Activated naive CD8-positive, alpha-beta T cell treated with anti-CD3 and anti-CD28 coated beads, Interleukin-2, amount 50 U/mL, for 24 hours (primary cell): ENCODE measurements at places on chromosomes 4 and X.

- H3K4me1 ChIP-seq, result peaks cover 1% of the 10 kb centered on the region
- peaks cover 12% of the 10 kb centered on the region for H3K36me3 ChIP-seq
- no peak for DNase-seq
- peaks cover 5% of the 10 kb centered on the region for H3K27me3 ChIP-seq
- no peak overlapping the region for H3K4me3 ChIP-seq
Measured at GRCh38 chr4:87240341-87240740, 19.9 kb upstream of the KLHL8 start.

DNA sequence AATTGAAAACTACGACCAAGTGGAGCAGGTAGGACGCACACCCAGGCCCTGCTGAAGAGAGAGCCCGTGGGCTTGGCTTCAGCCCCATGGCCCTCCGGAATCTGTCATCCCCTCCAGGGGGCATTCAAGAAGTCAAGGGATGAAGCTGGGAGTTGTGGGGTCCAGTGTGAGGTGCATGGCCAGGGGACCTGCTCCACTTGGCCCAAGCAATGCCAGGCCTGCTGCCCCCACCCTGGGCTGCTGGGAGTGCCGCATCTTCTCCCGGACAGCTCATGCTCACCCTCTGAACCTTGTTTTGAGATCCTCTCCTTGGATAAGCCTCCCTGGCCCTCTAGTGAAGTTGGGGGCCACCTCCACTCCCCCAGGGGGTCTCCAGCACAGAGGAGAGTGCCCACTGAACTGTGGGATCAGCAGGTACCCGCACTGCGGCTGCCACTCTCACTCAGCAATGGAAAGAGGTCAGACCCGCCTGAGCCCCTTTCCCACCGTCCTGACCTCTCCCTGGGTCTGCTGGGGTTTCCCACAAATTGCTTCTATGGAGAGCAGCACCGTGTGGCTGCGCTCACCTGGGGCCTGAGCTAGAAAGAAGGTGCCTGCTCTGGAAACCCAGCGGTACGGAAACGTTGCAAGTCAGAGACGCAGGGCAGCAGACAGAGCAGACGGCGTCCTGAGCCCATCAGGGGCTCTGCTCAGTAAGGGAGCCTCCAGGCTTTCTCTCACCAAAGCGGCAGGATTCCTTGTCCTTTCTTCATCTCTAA is 5.0 kb upstream of the ABLIM2 start:
- DNase-seq, result no peak
- H3K4me1 ChIP-seq, result peaks cover 15% of the 10 kb centered on the region
- no peak overlapping the region for H3K4me3 ChIP-seq
- H3K36me3 ChIP-seq, result no peaks in the 10 kb centered on the region

- no peak for DNase-seq
- peaks cover 6% of the 10 kb centered on the region for H3K27me3 ChIP-seq
- H3K4me1 ChIP-seq, result peaks cover 29% of the 10 kb centered on the region
- no peaks in the 10 kb centered on the region for H3K36me3 ChIP-seq
- no peak overlapping the region for H3K27ac ChIP-seq
Measured at GRCh38 chr4:151035328-151035727, 20.2 kb upstream of the LRBA start.

DNA sequence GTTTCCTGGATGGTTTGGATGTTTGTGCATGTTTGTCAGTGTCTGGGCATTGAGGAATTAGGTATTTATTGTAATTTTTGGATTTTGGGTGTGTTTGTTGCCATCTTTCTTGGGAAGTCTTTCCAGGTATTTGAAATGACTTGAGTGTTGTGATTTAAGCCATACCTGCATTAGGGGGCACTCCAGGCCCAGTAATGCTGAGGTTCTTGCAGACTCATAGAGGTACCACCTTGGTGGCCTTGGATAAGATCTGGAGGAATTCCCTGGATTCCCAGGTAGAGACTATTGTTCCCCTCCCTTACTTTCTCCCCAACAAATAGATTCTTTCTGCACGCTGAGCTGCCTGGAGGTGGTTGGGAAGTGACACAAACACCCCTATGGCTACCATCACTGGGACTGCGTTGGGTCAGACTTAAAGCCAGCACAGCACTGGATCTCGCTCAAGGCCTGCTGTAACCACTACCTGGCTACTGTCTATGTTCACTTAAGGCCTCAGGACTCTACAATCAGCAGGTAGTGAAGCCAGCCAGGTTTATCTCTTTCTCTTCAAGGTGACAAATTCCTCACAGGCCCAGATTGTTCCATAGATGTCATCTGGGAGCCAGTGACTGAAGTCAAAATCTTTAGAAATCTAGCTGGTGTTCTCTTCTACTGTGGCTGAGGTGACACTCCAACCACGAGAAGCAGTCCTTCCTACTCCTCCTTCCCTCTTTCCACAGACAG is 643.6 kb downstream of the PDHA2 start:
- H3K4me1 ChIP-seq, result no peaks in the 10 kb centered on the region
- H3K27ac ChIP-seq, result no peak overlapping the region
- no peak for DNase-seq
- H3K27me3 ChIP-seq, result no peaks in the 10 kb centered on the region
- no peaks in the 10 kb centered on the region for H3K36me3 ChIP-seq

GRCh38 chrX:147832707-147833348 is 78.9 kb upstream of the FMR1 start:
- no peaks in the 10 kb centered on the region for H3K4me1 ChIP-seq
- H3K36me3 ChIP-seq, result no peaks in the 10 kb centered on the region
- no peak for DNase-seq

DNA sequence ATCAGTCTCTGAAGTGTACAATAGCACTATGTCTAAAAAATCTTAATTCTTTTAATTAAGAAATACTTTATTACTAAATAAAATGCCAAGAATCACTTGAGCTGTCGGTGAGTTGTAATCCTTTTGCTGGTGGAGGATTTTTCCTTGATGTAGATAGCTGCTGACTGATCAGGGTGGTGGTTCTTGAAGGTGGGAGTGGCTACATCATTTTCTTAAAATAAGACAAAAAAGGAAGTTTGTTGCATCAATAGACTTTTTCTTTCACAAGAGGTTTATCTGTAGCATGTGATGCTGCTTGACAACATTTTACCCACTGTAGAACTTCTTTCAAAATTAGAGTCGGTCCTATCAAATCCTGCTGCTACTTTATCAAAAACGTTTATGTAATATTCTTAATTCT is 68.8 kb upstream of the ZC4H2 start:
- peaks cover 1% of the 10 kb centered on the region for H3K4me1 ChIP-seq
- peaks cover 28% of the 10 kb centered on the region for H3K36me3 ChIP-seq
- no peaks in the 10 kb centered on the region for H3K27me3 ChIP-seq
- DNase-seq, result no peak
- no peak overlapping the region for H3K4me3 ChIP-seq
- no peak overlapping the region for H3K27ac ChIP-seq

DNA sequence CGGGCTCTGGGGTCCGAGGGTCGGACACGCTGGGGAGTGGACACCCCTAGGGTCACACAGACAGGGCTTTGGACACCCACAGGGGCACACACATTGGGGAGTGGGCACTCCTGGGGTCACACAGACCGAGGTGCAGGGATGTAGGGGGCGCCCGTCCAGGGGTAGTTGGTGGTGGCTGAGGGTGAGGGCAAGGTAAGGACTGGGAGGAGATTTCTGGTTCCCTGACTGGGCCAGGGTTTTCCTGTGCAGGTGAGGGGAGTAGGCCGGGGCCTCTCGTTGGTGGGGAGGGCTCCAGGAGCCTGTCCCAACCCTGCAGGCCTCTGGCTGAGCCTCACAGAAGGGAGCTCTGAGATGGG is 21.9 kb upstream of the WDR45 start:
- peak overlapping the region; percentile 88 for H3K27ac ChIP-seq
- H3K4me3 ChIP-seq, result peak overlapping the region; percentile 87
- no peaks in the 10 kb centered on the region for H3K27me3 ChIP-seq
- no peaks in the 10 kb centered on the region for H3K36me3 ChIP-seq

DNA sequence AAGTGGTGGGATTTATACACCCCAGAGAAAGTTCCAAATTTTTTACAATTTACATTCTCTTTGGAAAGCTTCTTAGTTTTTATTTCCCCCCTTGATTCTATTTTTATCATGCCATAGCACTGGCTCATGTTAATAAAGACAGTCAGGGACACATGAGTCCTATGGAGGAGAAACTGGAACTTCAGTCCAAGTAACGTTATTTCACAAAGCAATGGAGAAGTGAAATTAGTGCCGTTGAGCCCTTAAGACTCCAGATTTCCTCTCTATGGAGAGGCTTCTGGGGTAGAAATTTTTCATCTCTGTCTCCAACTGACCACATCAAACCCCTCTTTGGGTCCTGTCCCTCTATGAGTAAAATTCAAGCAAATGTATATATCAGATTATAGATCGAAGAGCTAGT is 12.8 kb upstream of the TASL start:
- no peak for DNase-seq
- H3K36me3 ChIP-seq, result no peaks in the 10 kb centered on the region
- no peak overlapping the region for H3K27ac ChIP-seq
- H3K4me1 ChIP-seq, result peaks cover 17% of the 10 kb centered on the region

GRCh38 chrX:137119049-137119448 is 85.3 kb upstream of the GPR101 start:
- H3K36me3 ChIP-seq, result no peaks in the 10 kb centered on the region
- no peaks in the 10 kb centered on the region for H3K27me3 ChIP-seq
- H3K4me1 ChIP-seq, result no peaks in the 10 kb centered on the region
- no peak overlapping the region for H3K27ac ChIP-seq
- DNase-seq, result no peak

DNA sequence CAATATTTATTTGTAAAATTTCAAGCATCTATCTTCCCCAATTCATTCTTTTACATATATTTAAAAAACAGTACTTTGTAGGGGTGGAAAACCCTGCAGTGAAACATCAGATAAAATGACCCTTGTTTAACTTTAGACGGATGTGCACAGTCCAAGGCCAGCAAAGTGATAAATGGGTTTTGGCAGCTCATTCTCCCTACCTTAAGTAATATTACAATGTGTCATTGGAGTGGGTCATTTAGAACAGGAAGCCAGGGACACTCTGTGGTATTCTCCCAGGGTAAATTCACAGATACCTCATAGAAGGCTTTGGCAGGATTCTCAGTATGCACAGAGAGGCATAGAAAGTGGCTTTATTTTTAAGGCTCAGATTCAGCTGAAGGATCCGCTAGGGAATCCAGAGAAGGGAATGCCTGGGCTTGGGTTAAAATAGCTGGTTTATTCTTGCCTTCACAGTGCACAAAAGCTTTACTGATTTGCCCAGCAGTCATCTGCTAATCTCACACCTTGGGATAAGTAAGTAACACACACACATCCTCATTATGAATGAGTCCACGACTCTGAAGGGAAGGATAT is 206.7 kb downstream of the RASL11B start:
- no peak overlapping the region for H3K27ac ChIP-seq
- no peak for DNase-seq
- H3K36me3 ChIP-seq, result peaks cover 23% of the 10 kb centered on the region
